ENCODE measurements at places on chromosomes 1 and 21.

DNA sequence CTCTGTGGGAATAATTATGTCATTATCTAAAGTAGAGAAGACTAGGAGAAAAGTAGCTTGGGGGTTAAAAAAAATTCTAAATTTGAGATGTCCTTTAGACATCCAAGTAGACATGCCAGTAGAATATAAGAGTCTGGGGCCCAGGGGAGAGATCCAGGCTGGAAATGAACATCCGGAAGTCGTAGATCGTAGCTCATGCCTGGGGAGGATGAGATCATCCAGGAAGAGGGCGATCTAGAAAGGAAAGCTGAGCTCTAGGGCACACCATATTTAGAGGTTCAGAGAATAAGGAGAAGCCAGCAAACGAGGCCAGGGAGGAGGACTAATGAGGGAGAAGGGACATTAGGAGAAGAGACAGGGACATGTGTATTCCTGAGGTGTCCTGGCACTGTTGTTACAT is 12.2 kb downstream of the NGF start:
- no peak for DNase-seq

DNA sequence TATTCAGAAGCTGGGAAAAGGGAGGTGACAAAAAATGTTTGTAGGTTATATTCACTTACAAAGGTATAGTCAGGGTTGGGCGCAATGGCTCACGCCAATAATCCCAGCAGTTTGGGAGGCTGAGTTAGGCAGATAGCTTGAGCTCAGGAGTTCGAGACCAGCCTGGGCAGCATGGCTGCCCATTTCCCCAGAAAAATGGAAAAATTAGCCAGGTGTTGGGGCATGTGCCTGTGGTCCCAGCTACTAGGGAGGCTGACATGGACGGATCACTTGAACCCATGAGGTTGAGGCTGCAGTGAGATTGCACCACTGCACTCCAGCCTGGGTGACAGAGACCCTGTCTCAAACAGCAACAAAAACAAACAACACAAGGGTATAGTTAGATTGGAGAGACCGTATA is 3.0 kb downstream of the TIMM17A start:
- DNase-seq: no peak

GRCh38 chr1:183730886-183731573 is 73.9 kb upstream of the RGL1 start:
- no peak for DNase-seq

- DNase-seq: no peak
These were observed 159.3 kb downstream of the PEX14 start for GRCh38 chr1:10634075-10634427.

GRCh38 chr21:46001821-46002681 is 20.5 kb downstream of the COL6A1 start:
- no peak for DNase-seq

DNA sequence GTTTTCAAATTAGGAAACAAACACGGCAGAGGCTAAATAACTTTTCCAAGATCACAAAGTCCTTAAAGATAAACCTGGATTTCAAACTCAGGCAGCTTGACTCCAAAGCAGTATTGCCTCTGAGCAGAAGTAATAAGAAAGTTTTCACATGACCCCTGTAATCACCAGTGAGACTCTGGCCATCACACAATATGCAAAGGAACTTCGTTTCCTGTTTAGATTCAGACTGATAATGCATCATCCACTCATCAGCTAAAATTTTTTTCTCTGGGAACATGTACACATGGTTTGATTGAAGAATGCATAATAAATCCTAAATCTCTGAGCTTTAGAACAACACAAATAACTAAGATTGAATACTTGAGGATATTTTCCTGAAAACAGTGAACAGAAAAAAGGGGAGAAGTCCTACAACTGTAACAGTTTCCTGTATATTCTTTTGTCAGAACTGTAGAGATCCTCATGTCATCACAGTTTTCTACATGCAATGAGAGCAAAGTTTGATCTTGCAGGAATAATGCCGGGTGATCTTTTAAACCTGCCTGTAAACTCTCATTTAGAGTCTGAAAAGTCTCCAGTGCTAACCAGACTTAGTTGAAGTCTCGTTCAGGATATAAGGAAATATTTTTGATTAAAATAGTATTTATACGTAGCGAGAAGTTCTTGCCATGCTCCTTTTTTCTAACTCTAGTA is 225.3 kb downstream of the SPATA17 start:
- DNase-seq: no peak

GRCh38 chr1:209248649-209249279 is 334.8 kb upstream of the CAMK1G start:
- peak; percentile 76 for DNase-seq

DNA sequence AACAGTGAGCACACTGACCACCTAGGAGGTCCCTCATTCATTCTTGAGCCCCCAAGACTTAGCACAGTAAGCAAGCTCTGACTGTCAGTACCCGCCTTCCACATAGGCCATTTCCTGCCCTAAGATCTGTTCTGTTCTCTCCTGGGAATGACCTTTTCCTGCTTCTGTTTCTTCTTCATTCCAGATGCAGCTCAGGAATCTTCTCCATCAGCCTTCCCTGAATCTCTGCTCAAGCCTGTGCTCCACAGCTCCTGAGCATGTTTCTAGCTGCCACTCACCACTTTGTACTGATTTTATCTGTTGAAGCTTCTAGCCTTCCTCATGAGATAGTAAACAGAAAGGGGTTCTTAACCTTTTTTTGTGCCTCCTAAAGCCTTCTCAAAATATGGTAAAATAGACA is 56.6 kb downstream of the ZNF281 start:
- no peak for DNase-seq

DNA sequence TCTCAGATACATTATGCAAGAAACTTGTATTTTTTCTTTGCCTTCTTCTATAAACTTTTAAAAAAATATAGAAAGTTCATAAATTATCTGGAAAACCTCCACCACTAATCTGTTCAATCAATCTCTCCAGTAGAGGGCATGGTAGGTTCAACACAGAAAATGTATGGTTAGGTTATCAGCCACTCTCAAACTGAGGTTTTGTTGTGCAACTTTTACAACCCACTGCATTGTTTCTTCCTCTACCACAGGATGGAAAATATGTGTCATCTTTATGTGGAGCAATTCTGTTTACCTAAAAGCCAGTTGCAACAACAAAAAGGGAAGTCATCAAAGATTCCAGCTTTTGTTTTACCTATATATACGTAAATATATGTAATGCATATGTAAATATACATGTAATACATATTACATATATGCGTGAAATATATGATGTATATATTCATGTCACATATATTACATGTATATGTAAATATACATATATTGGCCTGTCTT is 3.0 kb upstream of the RGS2 start:
- peak; percentile 27 for DNase-seq

- DNase-seq: no peak
These were observed 15.1 kb downstream of the ZBTB8B start for GRCh38 chr1:32480003-32480402.

DNA sequence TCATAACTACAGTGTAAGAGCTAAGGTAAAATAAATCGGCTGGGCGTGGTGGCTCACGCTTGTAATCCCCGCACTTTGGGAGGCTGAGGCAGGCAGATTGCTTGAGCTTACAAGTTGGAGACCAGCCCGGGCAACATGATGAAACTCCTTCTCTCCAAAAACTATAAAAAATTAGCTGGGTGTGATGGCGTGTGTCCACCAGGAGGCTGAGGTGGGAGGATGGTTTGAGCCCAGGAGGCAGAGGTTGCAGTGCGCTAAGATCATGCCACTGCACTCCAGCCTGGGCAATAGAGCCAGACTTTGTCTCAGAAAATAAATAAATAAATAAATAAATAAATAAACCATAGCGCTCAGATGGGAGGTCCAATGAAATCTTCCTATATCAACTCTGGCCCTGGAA is 16.7 kb upstream of the FAM110D start:
- DNase-seq: no peak

GRCh38 chr1:236039740-236040685 is 24.9 kb downstream of the NID1 start:
- DNase-seq: no peak

DNA sequence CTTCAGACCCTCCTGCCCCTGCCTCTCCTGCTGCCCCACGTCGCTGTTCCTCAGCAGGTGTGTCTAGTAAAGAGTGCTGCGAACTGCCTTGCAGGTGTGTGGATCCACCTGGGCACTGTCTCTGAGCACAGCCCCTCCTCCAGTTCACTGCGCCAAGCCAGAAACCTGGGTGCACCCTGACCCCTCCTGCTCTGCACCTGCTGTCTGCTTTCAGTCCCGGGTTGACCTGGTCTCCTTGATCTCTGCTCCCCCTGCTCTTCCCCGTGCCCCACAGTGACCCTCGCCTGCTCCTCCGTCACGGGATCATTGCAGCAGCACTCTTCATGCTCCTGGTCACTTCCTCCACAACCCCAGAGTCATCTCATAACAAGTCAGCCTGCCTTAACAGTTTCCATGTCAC is 6.5 kb downstream of the A3GALT2 start:
- DNase-seq: no peak

DNA sequence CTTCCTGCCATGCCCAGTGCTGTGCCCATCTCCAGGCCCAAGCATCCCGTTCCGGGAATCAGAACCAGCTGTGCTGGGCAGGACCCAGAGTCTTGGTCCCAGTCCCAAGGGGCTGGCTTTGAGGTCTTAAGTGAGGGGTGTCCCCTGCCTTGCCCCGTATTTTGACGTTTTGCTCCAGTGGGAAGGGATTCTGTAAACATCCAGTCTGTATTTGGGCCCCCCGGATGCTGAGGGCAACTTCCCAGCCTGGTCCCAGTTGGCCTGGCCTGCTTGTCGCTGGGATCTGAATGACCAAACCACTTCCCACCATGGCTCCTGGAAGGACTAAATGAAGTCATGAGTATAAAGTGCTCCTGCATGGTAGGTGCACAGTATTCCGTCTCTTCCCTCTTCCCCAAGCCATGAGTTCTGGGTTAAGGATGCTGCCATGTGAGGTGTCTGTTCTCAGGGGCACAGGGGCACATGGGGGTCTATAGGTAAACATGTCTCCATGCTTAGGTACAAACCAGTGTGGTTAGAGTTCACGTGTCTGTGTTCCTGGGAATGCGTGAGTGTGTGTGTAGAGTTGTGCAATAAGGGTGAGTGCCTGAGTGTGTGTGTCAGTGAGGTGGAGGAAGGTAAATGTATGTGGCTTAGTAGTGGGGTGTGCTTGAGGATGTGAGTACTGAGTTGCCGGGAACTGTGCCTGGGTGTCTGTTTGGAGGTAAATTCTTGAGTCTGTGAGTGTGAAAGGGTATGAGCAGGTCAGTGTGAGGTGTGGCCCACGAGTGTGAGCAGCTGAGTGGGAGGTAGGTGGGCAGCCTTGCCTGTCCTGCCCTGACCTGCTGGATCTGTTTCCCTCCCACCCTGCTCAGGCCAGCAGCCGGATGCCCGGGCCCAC is 1.5 kb downstream of the B4GALT2 start:
- no peak for DNase-seq

GRCh38 chr1:184971522-184972265 is 2.6 kb downstream of the NIBAN1 start:
- no peak for DNase-seq

- DNase-seq: no peak
These were observed 212.6 kb downstream of the BARHL2 start for GRCh38 chr1:90504509-90504908.

DNA sequence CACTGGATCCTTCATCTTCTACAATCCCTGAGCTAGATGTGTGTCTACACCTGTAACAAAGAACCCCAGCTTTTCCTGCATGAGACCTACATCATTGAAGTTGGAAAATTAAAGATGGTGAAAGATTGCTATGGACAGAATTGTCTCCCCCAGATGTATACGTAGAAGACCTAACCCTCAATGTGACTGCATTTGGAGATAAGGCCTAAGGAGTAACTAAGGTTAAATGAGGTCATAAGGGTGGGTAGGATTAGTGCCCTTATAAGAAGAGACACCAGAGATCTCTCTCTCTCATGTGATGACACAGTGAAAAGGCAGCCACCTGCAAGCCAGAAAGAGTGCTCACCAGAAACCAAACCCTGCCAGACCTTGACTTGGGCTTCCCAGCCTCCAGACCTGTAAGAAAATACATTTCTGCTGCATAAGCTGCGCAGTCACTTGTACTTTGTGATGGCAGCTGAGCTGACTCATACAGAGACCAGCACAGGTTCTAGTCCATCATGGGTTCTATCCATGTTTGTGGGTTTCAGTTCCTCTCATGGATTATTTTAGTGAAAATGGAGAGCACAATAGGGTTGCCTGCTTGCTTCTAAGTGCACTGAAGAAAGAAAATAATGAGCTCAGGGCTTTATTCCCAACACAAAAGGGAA is 180.8 kb downstream of the TPR start:
- no peak for DNase-seq

GRCh38 chr1:54053745-54054437 is 483 bp downstream of the TCEANC2 start:
- DNase-seq: no peak

GRCh38 chr1:174008979-174009378 is 13.2 kb downstream of the RC3H1 start:
- no peak for DNase-seq

- no peak for DNase-seq
These were observed 265.5 kb downstream of the PTPRC start for GRCh38 chr1:198904321-198904720.

DNA sequence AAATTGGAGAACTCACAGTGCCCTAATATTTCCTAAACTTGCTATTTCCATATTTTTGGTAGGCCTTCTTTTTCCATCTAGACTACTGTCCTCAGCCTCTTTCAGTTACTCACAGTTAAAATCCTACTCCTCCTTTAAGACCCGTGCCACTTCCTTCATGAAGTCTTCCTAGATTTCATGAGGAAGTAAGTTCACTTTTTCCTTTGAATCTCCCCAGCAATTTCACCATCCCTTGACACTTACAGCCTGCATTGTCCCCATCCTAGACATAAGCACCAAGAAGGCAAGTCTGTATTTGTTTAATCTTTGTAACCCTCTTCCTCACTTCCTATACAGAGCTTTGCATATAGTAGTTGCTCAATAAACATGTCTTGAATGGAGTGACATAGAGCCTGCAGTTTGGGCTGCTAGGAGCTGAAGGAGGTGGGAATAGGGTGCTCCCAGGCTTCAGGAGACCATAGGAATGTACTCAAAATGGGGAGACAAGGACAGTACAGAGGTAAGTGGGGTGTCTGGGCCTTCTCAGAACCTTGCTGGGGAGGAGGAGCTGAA is 5.3 kb upstream of the GPR61 start:
- DNase-seq: no peak

DNA sequence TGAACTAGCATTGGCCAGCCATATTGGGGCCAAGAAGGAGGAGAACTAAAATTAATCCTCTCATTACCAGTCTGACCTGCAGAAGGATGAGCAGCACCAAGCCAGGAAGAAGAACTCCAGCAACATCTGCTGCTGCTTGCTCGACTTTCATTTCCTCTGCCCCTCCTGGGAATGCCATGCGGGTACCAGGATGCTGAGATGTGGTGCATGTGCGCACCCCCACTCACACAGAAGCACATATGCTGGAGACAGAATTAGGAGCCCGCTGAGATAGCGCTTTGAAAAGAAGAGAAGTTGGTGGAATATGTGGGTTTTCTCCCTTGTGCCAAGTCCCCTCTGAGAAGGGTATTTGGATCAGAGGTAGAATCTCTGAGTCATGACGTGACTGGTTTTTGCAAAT is 70.4 kb downstream of the PLXNA2 start:
- no peak for DNase-seq

- DNase-seq: peak; percentile 35
These were observed 7.6 kb upstream of the LBR start for GRCh38 chr1:225435487-225435886.

GRCh38 chr1:111515291-111516004 is 12.0 kb upstream of the ADORA3 start:
- no peak for DNase-seq

GRCh38 chr1:151486557-151486956 is 24.6 kb upstream of the CGN start:
- DNase-seq: no peak

- DNase-seq: no peak
These were observed 137.2 kb upstream of the FGGY start for GRCh38 chr1:59159557-59160203.

GRCh38 chr1:46399307-46399706 is 5.2 kb downstream of the FAAH start:
- no peak for DNase-seq

Measured in SK-N-DZ (cell line).